ENCODE measurements at places on chromosomes 2 and 18.

DNA sequence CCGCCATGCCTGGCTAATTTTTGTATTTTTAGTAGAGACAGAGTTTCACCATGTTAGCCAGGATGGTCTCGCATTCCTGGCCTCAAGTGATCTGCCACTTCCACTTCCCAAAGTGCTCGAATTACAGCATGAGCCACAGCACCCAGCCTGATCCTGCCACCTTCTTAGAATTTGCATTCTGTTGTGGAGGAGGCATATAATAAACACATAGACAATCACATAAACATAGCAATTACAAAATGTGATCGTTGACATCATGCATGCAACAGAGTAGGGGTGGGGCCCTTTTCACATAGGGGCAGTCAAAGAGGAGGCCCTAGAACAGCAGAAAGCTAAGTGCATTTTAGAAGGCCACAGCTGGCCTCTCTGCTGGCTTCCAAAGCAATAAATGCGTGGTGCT is 39.9 kb upstream of the TSPYL6 start:
- no peak for DNase-seq

GRCh38 chr2:217037353-217037752 is 177.5 kb upstream of the TNP1 start:
- no peak for DNase-seq

DNA sequence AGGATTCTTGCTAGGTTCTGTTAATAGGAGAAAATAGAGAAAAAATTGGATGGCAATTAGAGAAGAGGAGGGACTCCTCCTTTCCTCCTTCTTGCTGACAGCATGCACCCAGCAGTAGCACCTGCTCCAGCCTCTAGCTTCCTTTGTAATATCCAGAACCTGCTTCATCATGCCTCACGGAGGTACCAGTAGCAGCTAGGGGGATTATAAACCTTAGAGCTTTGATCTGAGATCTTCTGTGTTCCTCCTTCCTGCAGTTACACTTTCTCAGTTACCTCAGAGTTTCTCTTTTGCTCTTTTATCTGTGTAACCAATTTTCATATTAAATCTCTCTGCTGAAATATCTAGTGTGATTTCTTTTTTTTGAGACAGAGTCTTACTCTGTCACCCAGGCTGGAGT is 16.6 kb downstream of the DPP4 start:
- DNase-seq, result no peak

GRCh38 chr2:88159481-88159880 is 10.7 kb upstream of the THNSL2 start:
- no peak for DNase-seq

Data from right forelimb (tissue), 1 donor.